ENCODE measurements at places on chromosomes 1 and 21. TPM values are rescaled to one million over a fixed set of nuclear protein-coding genes. Genes with fewer than 3 reads are reported as not detected.

AADACL4 gene
- not detected for total RNA-seq

HSPB7 gene
- 187 TPM for total RNA-seq

OR2AJ1 gene
- total RNA-seq, result not detected

MEGF6 gene
- total RNA-seq, result 43.4 TPM

SKI gene
- 78.9 TPM for total RNA-seq
